Astrocyte (in vitro differentiated cells and primary cell): ENCODE measurements at places on chromosomes 13 and 19.
A peak's percentile ranks its signal among the peaks of the same experiment; 100 is the strongest.

- DNase-seq: peak; percentile 16
Measured at GRCh38 chr19:1315470-1316166, 29.9 kb downstream of the EFNA2 start.

- DNase-seq: no peak
Measured at GRCh38 chr13:74158571-74159352, 24.6 kb upstream of the KLF12 start.

DNA sequence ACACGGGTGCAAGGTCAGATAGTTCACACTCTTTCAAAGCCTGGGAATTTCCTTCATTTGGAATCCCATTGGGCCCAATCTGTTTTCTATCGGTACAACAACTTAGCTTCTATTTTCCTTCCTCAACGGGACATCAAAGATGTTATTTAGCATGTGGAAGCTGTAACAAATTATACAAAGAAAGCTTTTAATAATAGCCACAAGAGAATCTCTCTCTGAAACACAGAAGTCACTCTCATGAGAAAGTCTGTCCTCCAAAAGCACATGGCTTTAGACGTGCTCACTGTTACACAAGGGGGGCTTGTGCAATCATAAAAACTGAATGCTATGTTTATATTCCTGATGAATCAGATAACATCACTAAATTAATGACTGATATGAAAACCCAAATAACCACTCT lies 28.9 kb upstream of the CYSLTR2 start:
- DNase-seq: no peak

- DNase-seq: peak; percentile 5
Measured at GRCh38 chr13:69970520-69970919, 137.1 kb upstream of the ATXN8OS start.

GRCh38 chr13:30410705-30411125 lies 11.6 kb upstream of the UBE2L5 start:
- peak; percentile 27 for DNase-seq

DNA sequence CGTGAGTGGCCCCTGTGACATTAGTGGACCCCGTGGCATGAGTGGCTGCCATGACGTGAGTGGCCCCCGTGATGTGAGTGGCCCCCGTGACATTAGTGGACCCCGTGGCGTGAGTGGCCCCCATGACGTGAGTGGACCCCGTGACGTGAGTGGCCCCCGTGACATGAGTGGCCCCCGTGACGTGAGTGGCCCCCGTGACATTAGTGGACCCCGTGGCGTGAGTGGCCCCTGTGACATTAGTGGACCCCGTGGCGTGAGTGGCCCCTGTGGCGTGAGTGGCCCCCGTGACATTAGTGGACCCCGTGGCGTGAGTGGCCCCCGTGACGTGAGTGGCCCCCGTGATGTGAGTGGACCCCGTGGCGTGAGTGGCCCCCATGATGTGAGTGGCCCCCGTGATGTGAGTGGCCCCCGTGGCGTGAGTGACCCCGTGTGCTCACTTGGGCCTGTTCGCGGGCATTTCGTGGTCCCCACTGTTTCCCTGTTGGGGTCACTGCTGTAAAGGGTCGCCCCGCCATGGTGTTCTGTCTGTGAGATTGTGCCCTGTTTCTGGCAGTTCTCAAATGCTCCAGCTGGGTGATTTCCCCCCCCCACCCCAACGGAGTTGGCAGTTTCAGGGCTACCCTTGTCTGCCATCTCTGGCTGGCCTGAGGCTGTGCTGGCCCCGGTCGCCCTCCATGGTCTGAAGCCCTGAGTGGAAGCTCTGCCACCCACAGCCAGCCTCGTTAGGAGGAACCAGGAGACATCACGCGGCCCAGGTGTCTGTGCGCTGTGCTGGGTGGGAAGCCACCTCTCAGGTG lies 64.2 kb downstream of the MCF2L start:
- DNase-seq: no peak

DNA sequence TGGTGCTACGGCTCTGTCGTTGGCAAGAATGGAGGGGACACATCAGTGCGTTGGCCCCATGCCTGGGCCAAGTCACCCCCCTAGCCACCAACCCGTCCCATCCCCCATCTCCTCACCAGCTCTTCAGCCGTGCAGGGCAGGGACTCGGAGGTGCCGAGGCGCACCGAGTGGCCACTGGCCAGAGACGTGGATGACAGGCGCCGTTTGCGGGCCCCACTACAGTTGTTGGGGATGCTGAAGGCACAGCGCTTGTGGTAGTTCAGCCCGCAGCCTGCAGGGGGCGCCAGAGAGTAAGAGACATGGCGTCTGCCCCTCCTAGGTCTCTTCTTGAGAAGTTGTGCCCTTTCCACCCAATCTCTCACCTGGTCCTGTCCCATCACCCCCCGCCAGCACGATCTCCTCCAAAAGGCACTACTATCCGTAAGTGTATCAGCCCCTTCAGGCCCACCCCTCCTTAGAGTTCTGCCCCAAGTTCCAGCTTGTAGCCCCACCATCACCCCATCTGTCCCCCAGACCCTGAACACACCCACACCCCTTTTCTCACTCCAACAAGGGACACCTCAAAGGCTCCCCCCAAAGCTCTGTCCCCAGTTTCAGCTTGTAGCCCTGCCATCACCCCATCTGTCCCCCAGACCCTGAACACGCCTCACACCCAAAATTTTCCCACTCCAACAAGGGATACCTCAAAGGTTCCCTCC lies 12.4 kb downstream of the PRKD2 start:
- no peak for DNase-seq

- no peak for DNase-seq
Measured at GRCh38 chr13:91904005-91904404, 505.6 kb downstream of the GPC5 start.

GRCh38 chr13:32045982-32046785 lies 14.6 kb downstream of the FRY start:
- DNase-seq: peak; percentile 42

GRCh38 chr19:47032171-47032811 lies 12.7 kb downstream of the NPAS1 start:
- DNase-seq: no peak

- DNase-seq: no peak
Measured at GRCh38 chr13:78592584-78592983, 10.8 kb downstream of the POU4F1 start.

- DNase-seq: peak; percentile 87
Measured at GRCh38 chr13:111219280-111219679, 101.2 kb upstream of the TEX29 start.

DNA sequence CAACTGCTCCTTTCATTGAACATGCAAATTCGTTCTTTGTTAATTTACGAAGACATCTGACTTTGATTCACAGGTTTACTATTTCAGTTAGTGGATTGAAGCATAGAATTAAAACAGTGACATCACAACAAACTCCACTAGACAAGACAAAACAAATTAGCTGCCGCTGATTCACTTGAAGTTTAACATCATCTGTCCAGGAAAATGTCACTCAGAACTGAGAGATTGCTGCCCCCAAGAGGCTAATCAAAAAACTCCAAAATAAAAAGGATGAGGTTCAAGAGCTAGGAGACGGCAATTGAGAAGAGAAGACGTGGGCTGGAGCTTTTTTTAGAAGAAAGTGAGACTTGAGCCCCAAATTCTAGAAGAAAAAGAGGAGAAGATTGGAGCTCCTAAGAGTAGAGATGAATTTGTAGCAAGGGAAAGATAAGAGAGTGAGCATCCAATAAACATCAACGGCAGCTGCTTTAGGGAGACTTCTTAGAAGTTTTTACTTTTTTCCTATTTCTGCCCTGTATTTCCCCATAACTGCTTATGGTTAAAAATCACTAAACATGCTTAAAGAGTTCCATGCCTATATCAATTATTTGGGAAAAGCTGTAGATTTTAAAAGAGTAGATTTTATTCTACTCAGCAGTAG lies 40.8 kb upstream of the TPP2 start:
- peak; percentile 10 for DNase-seq

DNA sequence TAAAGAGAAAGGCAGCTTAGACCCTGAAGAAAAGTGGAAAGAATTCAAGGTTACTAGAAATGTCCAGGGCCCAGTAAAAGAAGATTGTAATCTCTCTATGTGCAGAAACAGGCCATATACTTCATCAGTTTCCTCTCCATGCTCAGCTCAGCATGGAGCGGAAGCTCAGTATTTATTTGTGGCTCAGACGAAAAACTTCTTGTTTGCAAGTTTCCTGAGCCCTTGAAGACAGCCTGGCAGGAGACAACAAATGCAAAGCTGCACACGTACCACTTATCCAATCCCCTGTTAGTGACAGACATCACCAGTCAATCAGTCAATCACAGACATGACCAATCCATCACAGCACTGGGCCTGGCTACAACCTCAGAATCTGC lies 8.1 kb upstream of the KLF2 start:
- DNase-seq: no peak

DNA sequence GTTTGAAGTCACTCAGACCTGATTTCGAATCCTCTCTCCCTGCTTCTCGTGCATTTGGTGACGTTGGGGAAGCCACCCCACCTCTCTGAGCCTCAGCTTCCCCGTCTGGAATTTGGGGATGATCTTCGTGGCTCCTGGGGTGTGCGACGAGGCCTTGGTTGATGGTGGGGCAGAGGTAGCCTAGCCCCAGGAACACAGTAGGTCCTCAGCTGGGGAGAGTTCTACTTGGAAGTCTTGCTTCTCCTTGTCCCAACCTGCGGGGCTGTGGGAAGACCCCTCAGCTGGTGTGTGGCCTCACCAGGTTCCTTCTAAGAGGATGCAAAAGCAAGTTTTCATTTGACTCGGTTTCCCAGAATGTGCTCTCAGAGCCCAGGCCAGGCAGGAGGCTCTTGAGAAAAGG lies 13.1 kb downstream of the HPN start:
- DNase-seq: no peak

DNA sequence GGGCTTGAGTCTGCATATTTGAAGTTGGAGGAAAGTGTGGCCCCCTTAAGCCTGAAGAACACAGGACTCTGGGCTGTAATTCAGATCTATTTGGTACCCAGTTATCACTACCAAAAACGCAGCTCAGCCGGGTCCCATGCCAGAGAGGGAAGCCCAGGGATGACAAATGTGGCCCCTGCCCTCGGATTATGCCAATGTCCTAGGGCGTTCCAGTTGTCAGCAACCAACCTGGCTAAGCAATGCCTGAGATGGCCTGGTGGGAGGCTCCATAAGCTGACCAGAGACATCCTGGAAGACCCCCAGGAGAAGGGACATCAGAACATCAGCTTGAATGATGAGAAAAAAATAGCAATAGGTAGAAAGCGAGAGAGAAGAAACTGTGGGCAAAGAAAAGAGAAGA lies 79.6 kb upstream of the UQCRFS1 start:
- no peak for DNase-seq

DNA sequence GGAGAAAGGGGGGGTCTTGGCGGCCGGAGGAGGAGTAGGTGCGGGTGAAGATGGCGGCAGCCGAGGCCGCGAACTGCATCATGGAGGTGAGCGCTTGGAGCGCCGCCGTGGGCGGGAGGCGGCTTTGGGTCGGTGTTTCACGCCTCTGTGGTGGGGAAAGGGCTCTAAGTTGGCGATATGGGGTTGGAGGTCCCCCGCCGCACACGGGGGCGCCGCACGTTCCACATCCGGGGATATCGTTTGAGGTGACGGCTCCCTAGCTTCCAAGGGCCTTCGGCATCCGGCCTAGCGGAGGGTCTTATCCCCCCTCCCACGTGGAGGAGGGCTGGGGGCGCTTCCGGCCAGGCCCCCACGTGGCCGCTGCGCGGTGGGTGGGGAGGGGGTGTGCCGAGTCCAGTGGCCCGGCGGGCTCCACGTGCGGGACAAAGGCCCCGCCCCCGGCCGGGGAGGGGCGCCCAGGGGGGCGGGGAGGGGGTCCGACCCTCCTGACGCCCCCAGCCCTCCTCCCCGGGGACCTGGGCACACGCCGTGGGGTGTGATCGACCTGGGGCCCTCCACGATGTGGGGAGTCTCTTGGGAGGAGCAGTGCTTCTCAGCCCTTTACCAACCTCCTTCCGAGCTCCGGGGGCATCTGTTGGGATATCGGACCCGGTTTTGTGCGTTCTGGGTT lies at the start of gene PRMT1:
Gene PRMT1 (plus strand): TSS at position 41 of the 670 bp plus-strand sequence. CDS start 10 bp downstream, at position 51.
- no peak for DNase-seq

DNA sequence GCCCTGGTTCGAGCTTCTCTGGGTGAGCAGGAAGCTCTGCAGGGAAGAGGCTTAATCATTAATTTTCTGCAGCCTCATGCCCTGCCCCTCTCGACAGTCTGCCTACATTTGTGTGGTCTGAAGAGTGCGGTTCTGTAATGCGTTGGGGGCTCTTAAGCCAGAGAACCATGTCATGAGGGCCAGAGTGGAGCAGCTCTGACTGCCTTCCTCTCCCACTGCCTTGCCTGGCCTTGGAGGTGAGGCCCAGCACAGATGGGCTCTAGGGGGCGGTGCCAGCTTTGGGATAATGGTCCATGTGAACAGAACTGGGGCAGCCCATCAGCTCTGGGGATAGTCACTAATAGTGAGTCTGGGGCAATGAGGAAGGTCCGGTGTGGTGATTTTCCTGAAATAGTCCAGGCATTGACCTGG lies 5.7 kb downstream of the FGF9 start:
- no peak for DNase-seq

GRCh38 chr13:96710166-96710862 lies 284.0 kb downstream of the OXGR1 start:
- no peak for DNase-seq

- no peak for DNase-seq
Measured at GRCh38 chr19:18333680-18334079, 6.7 kb upstream of the PGPEP1 start.

- no peak for DNase-seq
Measured at GRCh38 chr19:55482156-55482961, 2.6 kb upstream of the NAT14 start.

GRCh38 chr19:33175886-33176669 lies 18.1 kb upstream of the LRP3 start:
- DNase-seq: peak; percentile 36

DNA sequence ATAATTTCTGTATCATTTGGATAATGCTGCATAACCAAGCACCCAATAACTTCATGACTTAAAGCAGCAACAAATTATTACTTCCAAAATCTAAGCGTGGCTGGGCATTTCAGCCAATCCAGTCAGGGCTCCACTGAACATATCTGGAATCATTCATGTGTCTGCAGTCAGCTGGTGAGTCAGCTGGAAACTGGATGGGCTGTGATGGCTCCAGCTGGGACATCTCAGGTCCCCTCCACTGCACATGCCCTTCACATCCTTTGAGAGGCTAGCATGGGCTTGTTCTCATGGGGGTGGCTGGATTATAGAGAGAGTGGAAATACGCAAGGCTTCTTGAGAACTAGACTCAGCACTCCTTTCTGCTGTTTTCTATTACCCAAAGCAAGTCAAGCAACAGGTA lies 961.9 kb downstream of the DIAPH3 start:
- DNase-seq: no peak

DNA sequence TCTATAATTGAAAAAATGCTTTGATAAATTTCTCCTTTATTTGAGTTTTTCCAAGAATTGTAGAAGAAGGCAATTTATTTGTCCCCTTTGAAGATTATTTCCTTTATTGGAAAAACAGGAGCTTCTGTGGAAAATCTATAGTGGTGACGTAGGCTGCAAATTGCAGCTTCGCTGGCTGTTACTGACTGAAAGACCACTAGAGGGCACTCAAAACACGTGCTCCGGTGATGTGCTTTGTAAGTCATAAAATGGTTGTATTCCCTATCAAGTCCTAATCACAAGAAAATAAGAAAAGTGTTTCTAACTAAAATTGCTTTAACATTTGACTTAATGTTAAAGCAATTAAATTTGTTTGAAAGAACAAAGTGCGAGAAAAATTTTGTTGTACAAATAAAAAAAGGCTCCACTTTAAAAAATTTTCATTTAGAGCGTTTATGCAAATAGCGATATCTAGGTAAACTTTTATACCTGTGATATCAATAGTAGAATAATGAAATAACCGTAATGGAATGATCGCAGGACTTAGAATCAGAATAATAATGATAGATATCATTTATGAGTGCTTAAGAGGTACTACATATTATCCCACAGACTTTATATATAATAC lies 638.2 kb upstream of the SPRY2 start:
- DNase-seq: peak; percentile 38

GRCh38 chr19:42397263-42398166 lies 7.4 kb upstream of the CNFN start:
- DNase-seq: no peak

- DNase-seq: no peak
Measured at GRCh38 chr13:106426909-106427308, 108.6 kb downstream of the EFNB2 start.
